Central memory CD4-positive, alpha-beta T cell (primary cell): ENCODE measurements at places on chromosomes 3 and 15.
A peak's percentile ranks its signal among the peaks of the same experiment; 100 is the strongest.

DNA sequence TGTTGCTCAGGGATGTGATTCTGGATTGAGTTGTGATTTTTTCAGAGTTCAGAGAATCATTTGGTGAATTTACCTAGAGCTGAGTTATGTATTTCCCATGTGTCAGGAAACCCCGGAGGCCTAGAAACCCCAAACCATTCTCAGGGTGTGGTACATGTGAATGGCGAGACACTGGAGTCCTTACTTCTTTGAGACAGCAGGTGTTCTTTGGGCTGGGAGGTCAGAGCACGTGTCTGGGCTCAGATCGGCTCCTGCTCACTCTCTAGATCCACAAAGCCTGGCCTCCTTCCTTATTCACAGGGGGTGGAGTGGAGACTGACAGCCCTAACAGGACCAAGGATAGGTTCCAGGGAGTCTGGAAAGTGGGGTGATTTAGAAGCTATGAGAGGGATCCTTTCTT lies 145.8 kb downstream of the CHDH start:
- no peak for DNase-seq

- DNase-seq, result no peak
These were observed 99.9 kb downstream of the EEFSEC start for GRCh38 chr3:128253150-128253549.

GRCh38 chr3:8650583-8651416 lies 6.2 kb upstream of the SSUH2 start:
- no peak for DNase-seq

DNA sequence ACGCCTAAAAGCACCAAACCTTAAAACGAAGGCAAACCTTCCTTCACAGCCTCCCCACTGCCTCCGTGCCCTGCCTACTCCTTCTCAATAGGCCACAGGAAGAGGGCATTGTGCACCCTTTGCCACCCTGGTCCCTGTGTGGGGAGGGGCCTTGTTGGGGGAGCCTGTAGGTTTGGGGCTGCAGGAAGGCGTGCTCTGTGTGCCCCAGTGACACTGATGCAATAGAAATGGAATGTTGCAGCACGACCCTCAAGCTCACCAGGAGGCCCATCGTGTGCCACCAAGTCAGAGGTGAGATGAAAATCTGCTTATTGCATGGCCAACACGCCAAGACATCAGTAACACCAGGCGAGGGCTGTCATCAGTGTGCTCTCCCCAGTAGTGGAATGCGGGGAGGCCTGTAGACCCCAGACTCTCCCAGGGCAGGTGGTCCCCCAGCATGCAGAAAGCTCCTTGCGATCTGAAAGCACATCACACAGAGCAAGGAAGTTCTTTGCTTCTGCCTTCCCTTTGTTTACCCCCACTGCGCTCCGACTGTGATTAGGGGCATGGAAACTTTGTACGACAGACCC lies 86.2 kb downstream of the ASB7 start:
- no peak for DNase-seq

DNA sequence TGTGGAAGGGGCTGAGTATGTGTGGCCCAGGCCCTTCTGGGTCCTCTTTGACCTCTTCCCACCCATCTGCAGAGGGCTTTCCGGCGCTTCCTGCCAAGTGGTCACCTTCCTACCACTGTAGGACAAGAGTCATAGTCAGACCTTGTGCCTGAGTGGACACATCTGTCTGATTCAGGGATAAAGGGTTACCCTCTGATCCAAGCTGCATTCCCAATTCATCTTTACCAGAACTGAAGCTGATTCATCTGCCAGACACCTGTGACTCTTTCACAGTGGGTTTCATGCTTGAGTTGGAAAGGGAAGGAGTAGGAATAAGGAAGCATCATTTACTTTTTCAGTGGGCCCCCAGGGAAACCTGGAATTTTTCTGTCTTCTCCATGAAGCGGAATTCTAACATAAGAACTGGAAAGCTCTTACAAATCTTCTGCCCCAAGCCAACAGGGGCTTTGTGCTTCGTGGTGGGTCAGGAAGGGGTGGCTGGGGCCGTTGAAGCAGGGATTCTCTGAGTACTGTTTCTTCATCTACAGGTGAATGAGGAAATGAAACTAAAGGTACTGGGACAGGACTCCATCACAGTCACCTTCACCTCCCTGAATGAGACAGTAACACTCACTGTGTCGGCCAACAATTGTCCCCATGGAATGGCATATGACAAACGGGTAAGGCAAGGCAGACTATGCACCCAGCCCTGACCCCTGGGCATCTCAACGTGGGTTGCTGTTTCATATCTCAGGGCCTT lies 46.4 kb downstream of the C3orf20 start:
- DNase-seq, result no peak

DNA sequence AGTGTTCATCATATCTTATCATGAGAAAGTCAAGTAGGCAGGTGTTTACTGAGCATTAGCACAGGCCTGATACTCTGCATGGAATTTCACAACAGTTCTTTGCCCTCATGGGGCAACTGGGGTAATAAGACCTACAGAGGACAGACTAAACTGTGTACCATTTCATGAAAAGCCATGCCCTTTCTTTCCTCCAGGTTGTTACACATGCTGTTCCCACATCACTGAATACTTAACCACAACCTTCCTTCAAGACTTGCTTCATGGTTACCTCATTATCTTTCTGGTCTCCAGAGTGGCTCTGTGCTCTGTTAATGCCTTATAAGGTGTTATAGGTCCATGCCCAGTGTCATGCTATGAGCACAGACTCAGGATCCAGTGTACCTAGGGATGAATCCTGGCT lies 28.2 kb upstream of the RSL24D1 start:
- peak; percentile 45 for DNase-seq

DNA sequence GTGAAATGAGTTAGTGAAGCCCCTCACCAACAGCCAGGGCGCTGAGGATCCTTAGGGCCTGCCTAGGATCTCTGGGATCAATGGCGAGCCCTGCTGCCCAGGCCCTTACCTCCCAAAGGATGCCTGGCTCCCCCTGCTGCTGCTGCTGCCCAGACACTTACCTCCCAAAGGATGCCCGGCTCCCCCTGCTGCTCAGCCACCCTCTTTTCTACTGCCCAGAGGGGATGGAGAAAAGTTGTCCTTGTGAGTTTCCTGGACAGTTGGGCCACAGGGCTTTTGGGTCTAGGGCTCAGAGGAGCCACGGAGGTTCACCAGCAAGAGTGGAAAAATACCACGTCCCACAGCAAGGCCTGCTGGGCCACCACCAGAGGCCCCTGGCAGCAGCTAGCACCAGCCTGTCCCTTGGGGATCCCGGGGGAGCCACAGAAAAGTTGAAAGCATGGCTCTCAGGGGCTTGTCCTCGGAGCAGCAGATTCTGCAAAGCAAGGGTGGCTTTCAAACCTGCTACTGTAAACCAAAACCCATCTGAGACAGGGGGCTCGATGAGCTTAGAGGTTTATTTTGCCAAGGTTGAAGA lies 59.4 kb downstream of the SLC6A6 start:
- DNase-seq, result peak; percentile 16

GRCh38 chr3:24160424-24161095 lies 215.5 kb downstream of the NR1D2 start:
- DNase-seq, result no peak

GRCh38 chr3:111951032-111951431 lies 27.8 kb upstream of the ABHD10 start:
- DNase-seq, result no peak

GRCh38 chr3:15332405-15333098 lies at the start of gene SH3BP5:
SH3BP5 (minus strand) TSS chr3:15332586; CDS start chr3:15332408, 178 bp downstream.
- DNase-seq, result peak; percentile 64

DNA sequence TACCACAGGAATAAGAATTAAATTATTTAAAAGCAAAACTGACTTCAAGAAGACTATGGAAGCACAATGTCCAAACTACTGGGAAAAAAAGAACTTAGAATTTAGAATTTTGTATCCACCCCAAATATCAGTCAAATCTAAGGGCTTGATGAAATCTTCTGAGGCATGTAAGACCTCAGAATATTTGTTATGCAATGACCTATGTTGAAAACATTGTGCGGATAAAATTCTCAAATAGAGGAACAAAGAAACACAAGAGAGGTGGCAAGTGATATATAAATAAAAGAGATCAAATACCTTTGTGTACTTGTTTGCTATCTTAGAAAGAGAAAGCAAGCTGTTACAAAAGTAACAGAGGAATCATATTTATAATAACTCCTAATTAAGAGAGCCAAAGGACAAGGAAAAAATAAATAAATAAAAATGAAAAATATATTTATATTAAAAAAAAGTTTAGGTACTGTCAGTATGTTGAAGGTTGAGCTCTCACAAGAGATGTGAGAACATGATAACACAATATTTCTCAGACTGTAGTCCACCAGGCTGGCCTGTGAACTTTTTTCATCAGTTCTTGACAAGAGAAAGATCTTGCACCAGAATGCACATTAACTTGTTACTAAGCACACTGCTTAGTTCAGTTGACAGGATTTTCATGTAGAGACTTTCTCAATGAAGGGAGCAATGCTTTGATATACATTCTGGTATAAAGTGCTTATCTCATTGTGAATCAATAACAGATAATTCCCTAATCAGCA lies 50.0 kb downstream of the CPA3 start:
- DNase-seq, result no peak

- no peak for DNase-seq
These were observed 11.9 kb downstream of the FYCO1 start for GRCh38 chr3:45983770-45984169.

GRCh38 chr15:34439878-34440277 lies 2.3 kb upstream of the GOLGA8A start:
- DNase-seq, result no peak

DNA sequence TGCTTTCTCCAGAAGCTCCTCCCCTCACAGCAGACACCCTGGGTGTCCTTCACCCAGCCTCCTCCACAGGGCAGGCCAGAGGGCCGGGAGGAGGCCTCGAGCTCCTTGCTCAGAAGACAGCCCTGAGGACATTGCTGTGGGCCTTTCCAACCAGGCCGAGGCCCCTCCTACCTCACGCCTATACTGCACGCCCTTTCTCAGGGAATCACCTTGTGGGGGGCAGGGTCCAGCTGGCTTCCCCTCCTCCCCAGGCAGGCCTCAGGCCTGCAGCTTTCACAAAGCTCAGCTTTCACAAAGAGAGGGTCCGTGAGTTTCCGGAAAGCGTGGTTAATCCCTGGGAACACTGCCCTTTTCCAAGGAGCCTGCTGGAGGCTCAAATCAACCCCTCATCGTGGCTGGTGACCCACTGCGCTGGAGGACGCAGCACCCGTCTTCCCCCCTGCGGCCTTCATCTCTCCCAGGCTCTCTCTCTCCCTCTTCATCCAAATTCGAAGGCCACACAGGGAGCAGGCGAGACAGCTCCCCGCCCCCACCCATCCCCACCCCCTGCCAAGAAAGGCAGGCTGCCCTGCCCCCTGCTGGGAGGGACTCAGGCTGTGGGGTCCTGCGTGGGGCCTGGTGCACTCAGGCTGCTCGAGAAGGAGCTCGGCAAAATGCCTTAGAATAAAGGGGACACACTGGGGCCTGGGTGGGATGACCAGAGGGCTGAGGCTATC lies 79.4 kb downstream of the OCA2 start:
- no peak for DNase-seq

DNA sequence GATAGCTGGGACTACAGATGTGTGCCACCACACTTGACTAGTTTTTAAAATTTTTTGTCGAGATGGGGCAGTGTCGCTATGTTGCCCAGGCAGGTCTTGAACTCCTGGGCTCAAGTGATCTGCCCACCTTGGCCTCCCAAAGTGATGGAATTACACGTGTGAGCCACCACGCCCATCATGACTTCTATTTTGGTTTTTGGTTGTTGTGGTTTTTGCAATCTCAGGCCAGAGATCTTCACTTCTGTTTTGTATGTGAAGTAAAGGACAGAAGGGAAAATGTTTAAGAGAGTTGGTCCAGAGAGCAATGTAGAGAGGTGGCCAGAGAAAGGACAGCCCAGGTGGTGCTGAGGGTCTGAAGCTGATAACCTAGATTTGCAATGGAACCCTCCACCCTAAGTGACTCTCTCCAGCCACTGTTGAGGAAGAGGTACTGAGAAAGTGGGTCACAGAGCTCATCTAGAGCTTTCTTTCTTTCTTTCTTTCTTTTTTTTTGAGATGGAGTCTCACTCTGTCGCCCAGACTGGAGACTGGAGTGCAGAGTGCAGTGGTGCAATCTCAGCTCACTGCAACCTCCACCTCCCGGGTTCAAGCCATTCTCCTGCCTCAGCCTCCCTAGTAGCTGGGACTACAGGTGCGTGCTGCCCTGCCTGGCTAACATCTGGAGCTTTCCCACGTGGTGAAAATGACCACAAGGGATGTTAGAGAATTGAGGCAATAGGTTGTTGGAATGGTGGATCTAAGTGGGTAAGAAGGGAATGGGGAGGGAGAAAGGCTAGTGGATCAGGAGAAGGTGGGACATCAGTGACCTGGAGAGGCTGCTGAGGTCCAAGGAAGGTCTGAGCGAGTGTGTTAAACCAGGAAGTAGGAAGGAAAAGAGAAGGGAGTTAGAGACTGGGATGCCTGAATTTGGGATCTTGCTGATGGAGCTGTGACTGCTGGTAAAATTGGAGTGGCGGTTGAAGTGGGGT lies 22.4 kb upstream of the SEMA4B start:
- no peak for DNase-seq

DNA sequence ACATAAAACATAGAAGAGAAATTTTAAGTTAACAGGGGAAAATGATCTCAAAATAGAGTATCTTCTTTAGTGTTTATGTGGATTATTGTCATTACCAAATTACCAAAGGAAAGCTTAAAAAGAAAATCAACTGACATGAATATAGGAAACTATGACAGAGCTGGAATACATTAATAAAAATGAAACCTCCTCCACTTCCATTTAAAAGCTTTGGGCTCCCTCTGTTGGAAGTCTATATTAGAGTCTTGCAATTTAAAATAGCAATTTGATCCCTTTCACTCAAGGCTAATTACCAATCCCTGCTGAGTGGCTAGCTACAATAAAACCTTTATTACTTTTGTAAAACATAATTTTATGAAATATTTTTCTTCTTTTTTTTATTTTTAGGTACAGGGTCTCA lies 61.4 kb upstream of the IMPG2 start:
- DNase-seq, result peak; percentile 21

DNA sequence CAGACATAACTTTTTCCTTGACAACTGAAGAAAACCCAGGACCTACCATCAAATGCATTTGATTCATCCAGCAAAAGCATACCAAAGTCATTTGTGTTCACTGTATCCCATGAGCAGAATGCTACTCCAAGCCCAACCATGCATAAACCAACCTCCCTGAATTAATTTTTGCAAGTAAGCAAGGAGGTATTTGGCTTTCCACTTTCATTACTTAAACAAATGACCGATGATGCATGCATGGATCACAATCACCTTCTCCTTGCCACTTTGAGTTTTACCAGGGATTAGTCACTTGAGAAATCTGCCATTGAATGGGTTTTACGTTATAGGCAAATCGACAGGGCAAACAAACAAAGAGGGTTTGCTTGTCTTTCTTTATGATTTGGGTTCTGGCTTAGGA lies 214.8 kb downstream of the FMN1 start:
- no peak for DNase-seq

GRCh38 chr3:153437666-153438065 lies 275.6 kb downstream of the RAP2B start:
- no peak for DNase-seq

DNA sequence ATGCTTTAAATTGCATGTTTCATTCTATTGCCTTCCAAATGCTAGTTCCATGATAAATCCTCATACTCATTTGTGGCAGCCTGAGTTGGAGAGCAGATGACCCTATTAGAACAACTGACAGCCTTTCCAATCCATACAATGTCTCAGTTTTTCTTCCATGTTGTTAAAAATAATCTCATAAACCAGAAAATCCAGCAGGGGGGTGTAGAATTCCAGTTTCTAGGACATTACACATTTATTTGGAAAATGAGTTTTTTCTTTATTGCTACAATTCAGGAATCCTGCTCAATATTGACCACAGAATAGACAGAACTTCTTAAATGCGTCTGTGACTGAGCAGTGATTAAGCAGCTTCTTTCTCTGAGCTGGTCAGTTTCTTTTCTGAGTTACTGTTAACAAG lies 174.2 kb upstream of the ATP10A start:
- no peak for DNase-seq

- no peak for DNase-seq
These were observed 17.4 kb downstream of the AADACL2 start for GRCh38 chr3:151751161-151751560.
